H1 (cell line): ENCODE measurements at places on chromosomes 5 and 9. TPM values are rescaled to one million over a fixed set of nuclear protein-coding genes. Genes with fewer than 3 reads are reported as not detected.

Gene BARHL1
- polyA plus RNA-seq, result 0.06 TPM in 1 of 2 replicates, not detected in the other

Gene LCN10
- polyA plus RNA-seq, result 2.6 and 3.5 TPM in 2 replicates

Gene APBA1
- 0.36 and 0.39 TPM in 2 replicates for polyA plus RNA-seq

Gene C5orf34
- 5.1 and 6.8 TPM in 2 replicates for polyA plus RNA-seq

Gene PDGFRB
- polyA plus RNA-seq, result 4.2 and 5.9 TPM in 2 replicates

Gene PSMD5
- 12.9 and 19.2 TPM in 2 replicates for polyA plus RNA-seq

Gene F12
- polyA plus RNA-seq, result 7.8 and 12.0 TPM in 2 replicates

Gene OR1Q1
- polyA plus RNA-seq, result not detected in 2 replicates
